ENCODE measurements at places on chromosomes 5 and 9.

DNA sequence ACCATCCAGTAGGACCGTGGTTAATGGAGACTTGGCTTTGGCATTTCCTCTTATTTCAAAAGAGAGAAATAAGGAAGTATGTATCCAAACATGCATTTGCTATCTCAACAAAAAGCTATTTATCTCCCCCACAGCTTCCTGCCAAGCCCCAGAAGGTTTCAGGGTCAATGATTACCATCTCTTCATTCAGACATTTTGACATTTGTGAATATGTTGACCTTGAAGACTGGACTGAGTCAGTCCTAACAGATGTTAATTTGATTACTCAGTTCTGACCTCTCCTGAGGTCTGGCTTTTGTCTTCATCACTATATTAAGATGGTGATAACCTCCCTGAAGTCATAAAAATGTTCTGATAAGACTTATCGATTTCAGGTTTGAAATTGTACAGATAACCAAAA is 479.4 kb downstream of the AGTPBP1 start:
- DNase-seq: no peak

DNA sequence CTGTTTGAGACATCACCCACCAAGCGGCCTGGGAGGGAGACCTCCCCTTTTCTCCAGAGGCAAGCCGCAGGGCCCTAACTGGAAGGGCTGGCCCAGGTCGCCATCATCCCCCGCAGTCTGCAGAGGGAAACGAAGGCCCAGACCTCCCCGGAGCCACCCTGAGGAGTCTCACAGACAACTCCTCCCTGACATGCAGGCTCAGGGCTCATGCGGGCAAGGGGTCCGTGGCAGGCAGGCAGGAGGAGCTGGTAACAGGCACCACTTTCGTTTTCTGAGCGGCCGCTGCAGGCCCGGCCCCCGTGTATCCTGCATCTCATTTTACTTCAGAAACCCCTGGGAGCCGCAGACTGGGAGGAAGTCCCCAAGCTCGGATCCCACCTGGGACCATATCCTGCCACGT is 192.0 kb upstream of the PPP1R26 start:
- DNase-seq: no peak

DNA sequence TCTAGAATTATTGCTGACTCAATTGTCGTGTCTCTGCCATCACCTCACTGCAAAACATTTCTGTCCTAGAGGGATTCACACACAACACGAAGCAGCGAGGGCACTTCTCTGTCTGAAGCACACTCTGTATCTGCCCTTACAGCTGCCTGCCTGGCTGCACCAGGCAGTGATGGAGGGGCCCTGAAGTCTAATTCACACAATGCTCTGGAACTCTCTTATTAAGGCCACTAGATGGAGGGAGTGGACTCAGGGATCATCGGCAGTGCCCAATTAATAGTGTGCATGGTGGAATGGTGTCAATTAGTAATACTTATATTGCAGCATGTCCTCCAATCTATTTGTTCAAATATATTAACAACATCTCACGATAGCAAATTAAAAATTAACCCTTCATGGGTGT is 157.5 kb upstream of the MAP1B start:
- DNase-seq: no peak

DNA sequence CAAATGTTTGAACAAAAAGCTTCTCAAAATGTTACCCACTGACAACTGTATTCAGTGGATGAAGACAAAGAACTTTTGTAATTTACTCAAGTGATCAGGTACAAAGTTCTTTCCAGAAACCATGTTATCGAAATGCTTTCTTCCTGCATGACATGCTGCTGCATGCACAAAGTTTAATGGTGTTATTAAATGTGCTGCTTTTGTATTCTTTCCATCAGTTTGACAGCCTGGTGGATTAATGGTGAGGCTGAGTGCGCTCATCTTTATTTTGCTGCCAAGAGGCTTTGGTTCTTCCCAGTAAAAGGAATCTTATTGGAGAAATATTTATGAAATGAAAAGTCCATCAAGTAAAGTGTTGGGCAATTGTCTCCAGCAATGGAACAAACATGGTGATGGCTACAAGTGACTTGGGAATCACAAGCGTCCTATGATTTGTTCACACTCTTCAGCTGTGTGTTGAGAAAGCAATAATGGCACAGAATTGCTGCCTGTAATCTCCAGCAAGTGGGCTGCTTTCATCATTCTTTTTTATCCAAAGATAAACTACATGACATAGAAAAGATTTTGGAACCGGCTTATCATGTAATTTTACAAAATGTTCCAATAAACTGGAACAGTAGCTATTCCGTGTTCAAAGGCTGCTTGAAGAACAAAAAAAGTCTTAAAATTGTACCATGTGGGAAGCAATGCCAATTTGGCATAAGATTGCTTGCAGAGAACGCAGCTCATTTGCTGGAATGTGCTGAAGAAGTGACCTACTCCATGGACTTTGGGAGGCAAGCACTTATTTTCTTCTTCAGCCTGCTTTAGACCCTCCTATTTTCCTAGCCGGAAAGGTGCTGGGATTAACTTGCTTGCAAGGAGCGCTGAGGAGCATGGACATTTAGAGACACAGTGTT is 153.1 kb downstream of the HSD17B3 start:
- no peak for DNase-seq

DNA sequence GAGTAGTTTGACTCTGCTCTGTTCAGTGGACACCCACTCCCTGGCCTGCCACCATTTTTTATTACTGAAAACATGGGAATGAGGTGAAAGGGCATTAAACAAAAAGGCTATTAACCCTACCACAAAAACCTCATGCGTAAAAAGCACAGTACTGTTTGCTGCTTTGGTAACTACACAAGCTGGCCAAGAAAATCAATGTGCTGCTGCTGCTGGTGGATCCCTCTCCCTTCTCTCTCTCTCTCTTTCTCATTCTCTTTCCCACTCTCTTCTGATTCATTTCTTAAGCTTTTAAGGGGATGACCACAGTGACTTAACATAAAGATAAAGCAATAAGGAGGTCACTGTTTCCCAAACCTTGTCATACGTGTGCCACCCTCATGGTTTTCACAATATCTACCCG is 183.2 kb upstream of the TBC1D2 start:
- DNase-seq: no peak

DNA sequence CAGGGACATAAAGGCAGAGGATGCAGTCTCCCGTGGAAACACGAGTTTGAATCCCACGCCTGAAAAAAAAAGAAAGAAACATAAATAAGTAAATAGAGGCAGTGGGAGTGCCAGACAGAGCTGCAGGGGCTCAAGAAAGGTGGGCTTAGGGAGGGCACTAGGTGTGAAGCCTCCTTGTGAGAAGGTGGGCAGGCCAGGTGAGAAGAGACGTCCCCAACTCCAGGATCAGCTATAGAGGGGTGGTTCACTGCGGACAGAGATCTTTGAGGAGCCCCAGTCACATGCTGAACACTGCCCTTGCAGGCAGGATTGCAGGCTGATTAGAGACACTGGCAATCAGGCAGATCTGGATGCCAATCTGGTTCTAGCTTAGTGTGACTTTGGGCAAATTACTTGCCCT is 172.1 kb downstream of the RGS3 start:
- DNase-seq: no peak

GRCh38 chr5:54251981-54252380 is 58.4 kb downstream of the ARL15 start:
- DNase-seq: no peak

- no peak for DNase-seq
Measured at GRCh38 chr9:110979636-110980035, 58.6 kb downstream of the LPAR1 start.

GRCh38 chr5:58412932-58413331 is 47.0 kb downstream of the PLK2 start:
- DNase-seq: no peak

DNA sequence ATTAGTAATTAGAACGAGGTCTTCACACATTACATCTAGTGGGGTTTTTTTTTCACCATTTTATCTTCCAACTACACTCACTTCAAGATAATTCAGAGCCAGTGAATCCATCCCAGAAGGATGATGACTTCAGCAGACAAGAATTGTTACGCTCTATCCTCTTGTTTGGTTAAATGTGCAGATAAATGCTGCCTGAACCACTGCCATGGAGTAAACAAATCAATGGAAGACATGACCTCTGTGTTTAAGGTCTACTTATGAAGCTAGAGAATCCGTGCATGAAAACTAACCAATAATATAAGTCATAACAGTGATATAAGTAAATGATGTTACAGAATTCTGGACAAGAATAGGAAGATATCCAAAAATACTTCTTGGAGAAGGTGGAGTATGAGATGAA is 602.6 kb downstream of the TLR4 start:
- DNase-seq: no peak

DNA sequence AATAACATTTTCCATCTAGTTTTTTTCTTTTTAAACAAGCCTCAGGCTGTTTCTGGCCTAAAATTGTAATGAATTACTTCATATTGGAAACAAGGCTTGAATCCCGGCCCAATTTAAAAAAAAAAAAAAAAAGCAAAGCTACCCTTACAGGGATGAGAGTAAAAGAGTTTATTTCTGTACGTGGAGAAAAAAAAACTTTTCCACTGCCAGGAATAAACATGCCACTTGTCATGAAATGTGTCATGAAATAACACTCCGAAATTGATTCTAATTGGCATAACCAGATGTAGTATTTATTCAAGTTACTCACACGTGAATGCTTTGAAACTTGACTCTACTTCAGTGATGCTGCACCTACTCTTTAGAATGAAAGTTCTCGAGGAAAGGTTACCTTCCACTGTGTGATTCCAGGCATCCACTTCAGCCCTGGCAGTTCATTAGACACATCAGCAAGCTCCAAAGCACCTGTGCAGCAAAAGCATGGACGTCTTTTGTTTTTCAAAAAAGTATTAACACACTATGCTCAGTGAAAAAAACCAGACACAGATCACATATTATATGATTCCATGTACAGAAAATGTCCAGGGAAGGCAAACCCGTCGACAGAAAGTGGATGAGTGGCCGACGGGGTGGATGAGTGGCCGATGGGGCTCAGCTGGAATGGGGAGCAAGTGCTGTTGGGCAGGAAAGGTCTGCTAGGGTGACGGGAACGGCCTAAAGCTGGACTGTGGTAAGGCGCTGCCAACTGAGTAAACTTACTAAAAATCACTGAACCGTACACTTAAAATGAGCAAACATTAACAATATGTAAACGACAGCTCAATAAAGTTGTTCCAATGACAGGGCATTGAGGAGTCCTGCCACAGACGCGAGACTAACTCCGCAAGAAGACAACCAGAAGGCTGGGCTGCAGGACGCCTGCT is 21.2 kb downstream of the NSUN2 start:
- no peak for DNase-seq

- no peak for DNase-seq
Measured at GRCh38 chr5:10144040-10144439, 105.6 kb downstream of the ATPSCKMT start.

DNA sequence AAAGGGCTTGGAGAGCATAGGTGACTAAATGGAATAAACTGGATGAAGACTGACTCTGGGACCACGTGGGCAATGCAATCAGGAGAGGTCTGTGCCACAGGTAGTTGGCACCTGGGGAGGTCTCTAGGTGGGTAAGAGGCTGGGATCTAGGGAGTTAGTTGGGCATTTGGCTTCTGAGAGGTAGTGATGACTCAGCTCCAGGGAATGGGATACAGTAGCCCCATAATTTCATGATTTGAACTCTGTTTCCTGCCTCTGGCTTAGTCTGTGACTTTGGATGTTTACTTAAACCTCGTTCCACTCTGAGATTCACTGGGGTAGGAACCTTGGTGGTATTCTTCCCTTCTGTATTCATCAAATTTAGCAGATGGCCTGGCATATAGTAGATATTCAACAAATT is 240.8 kb downstream of the KIF4B start:
- no peak for DNase-seq

DNA sequence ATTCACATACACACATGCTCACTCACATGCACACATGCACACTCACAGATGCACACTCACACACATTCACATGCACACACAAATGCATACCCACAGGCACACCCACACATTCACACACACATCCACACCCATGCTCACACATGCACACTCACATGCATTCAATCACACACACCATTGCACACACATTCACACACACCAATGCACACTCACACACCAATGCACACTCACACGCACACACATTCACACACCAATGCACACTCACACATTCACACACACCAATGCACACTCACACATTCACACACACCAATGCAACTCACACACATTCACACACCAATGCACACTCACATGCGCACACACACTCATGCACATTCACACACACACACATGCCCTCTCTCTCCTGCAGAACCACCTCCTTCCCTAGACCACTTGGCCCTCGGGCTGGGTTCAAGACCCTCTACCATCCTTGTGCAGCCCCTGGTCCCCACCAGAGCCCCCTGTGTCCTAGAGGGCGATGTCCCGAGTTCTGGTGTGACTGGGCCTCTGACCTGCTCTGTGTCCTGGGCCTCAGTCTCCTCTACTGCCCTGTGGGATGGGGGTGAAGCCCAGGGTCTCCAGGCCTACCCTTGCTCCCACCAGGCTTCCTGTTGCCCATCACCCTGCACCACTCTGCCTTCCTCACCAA is 139.0 kb downstream of the OLFM1 start:
- no peak for DNase-seq

DNA sequence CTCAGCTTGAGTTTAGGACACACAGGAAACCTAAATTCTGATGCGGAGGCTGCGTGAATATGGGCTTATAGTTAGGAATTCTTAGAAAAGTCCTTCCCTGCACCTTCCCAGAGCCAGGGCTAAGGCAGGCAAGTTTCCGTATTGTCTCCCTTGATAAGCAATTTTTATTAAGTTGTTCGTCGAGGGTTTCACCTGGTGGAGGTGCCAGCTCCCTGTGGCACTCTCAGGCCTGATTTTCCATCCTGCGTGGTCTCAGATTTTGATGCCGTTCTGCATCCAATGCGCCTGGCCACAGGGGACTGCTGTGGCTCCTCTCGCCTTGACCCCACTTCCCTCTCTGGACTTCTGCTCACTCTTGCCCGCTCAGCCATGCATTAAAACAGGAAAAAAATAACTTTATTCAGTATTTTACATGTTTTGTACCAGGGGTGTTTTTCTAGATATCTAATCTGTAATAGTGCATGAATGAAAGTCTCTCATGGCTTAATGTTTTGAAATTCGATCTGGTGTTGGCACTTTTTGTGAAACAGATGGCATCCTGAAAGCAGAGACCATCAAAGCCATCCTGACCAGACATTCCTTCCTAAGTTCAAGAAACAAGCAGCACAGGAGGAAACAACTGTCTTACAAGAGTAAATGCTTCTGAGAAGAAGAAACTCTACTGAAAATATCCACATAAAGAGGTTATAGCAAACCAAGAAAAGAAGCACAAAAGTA is 50.7 kb downstream of the TRIP13 start:
- no peak for DNase-seq

Measured in stimulated activated CD4-positive, alpha-beta T cell treated with anti-CD3 and anti-CD28 coated beads, TNF-alpha, amount 100 ng/mL, for 48 hours (primary cell).